ENCODE measurements at places on chromosomes 4 and X.

DNA sequence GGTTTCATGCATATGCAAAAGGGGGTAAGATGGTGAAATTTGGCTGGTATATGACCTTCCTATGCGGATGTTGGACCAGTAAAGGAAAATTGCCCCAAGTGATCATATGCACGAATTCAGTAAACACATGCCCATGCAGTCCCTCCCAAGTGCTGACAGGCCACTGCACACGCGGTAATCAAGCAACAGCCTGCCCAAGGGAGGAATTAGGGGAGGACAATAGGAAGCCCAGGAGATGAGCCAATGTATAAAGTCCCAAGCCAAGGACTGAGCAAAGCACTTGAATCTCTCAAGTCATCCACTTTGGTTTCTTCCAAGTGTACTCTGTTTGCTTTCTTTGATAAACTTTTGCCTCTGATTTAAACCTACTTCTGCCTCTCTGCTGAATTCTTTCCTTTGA is 21.1 kb downstream of the MAGEB16 start:
- DNase-seq, result no peak

- no peak for DNase-seq
Measured at GRCh38 chr4:85637778-85638177, 162.8 kb downstream of the ARHGAP24 start.

- DNase-seq, result no peak
Measured at GRCh38 chrX:110675886-110676285, 119.7 kb downstream of the CHRDL1 start.

DNA sequence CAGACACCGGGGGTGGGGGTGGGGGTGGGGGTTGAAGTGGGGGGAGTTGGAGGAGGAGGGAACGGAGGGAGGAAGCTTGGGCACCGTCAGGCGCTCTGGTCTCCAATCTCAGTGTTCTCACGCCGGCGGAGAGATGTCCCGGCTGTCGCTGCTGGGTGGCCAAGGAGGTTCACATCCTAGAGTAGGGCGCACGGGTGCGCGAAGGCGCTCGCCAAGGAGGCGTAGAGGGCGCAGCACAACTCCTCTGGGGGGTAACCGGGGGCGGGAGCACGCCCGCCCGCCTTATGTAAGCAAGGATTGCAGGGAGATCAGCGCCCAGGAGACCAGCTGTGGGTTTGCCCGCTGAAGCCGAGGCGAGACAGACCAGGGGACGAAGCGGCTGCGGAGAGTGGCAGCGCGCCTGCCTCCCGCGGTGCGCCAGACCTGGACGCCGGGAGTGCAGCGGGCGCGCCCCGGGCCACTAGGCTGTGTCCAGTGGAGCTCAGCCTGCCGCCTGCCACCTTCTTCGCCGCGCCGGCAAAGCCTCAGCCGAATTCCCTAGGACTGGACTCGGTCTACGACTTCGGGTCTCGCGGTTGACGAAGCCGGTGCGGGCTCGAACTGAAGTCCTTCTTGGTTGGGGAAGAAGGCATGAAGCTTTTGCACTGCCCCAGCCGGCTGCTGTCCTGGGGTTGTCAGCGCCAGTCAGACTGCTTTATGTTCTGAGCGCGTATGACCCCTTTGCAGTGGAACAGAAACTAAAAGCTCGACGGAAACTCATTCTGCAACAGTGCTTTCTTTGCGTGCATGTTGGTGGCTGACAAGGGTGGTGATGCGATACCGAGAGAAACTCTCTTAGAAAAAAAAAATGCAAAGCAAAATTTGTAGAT is 707 bp upstream of the UNC5C start:
- DNase-seq, result no peak

DNA sequence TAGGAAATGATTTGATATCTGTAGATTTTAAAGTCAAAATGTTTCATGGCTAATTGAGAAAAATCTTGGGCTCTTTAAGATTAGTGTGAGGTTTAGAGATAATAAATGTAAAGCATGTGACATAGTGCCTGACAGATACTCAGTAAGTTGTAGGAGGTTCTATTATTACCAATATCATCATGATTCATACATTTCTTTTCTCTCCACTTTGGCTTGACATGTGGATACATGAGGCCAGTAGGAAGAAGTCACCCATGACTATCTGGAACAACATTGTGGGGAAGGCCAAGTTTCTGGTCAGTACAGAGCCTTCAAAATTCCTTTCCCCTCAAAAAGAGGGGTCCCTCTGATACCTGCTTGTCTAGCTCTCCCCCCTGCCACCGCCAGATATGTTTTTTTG is 91.2 kb upstream of the SORBS2 start:
- no peak for DNase-seq

DNA sequence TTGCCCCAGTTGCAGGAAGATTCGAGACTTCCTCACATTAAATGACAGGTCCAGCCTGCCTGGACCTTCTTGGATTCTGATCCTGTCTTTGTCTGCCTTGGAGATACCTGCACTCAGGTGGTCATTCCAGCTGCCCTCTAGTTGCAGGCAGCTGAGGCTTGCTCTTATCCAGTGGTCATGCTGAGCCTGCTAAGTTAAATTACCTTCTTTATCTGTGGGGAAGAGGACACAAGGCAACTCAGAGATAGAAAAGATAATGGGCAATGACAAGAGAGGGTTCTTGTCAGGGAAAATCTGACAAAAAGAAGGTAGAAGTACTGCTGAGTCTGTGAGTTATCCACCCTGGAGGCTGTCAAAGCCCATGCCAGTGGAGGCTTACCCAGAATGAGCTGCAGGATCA is 401.4 kb downstream of the MID1IP1 start:
- DNase-seq, result no peak

DNA sequence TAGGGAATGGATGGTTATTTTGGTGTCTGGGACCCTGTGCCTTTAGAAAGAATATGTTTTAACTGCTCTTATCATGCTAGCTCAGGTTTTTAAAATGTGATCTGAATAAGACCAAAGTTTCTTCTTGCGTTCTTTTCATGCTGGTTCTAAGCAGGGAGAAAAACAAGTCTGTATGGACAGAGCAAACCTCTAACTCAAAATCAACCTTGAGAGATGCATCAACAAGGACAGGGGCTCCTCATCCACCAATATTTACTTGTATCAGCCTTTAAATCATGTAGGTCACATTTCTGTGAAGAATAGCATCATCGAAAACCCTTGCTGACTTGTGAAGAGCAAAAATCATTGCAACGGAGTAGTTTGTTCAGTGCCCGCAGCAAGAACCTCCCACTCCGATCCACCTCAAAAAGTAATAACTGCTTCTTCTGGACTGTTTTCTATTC is 1.2 kb downstream of the ATP10D start:
- no peak for DNase-seq

DNA sequence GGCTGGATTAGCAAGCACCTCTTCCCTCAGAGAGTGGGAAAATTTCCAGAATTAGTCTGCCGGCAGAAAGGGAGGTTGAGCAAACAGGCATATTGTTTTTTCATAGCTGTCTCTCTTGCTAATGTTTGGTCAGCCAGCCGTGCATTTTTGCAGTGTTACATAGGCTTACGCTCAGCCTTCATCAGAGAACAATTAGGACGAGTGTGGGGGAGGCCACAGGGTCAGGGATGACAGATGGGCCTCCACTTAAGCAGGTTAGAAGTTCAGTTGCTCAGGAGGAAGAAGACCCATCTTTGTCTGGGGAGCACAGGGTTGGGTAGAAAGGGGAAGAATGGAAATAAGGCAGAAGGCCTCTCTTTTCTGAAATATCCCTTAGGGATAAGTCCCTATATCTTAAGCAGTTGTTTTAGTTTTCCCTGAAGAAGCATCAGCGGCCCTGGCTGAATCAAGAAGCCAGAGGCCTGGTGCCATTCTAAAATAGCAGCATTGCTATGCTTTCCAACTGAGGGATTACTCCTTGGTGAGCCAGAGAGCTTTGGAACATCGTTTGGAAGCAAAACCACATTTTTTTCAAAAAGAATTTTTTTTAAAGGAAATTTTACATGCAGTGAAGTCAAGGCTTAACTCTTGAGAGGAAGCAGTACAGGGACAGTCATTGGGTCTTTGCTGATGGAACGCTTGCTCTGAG is 118.8 kb downstream of the SMIM20 start:
- no peak for DNase-seq

DNA sequence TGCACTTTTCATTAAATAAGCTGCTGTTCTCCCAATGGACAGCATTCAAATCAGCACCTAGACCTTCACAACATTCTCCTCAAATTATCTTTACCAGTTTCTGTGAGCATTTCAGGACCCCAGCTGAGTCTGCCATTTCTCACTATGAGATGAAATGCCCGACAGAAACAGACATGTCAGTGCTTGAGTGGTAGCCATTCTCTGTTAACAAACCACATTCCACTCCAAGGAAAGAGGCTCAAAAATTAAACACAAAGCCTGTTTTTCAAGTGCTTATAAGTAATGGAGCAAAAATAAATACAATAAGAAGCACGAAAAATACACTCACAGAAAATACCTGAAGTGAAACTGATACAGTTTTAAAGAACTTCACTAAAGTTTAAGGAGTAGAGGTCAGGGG is 320.2 kb upstream of the PRPS2 start:
- DNase-seq, result no peak

DNA sequence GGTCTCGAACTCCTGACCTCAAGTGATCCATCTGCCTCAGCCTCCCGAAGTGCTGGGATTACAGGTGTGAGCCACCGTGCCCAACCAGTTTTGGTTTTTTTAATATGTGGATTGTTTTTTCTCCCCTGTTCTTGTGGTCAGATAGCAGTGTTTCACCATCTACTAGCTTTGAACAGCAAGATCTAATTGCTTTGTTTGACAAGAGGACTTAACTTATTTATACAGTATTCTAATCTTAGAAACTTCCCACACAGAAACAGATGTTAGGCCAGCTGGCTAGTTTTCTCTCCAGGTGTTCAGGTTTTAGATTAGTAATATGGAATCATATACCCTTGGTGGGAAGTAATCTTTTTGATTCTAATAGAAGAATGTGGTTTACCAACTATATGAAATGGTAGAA is 12.9 kb downstream of the ING2 start:
- DNase-seq, result no peak

- DNase-seq, result no peak
Measured at GRCh38 chr4:45409536-45409935, 683.2 kb upstream of the GNPDA2 start.

- no peak for DNase-seq
Measured at GRCh38 chrX:47746446-47746845, 87.5 kb upstream of the UXT start.

DNA sequence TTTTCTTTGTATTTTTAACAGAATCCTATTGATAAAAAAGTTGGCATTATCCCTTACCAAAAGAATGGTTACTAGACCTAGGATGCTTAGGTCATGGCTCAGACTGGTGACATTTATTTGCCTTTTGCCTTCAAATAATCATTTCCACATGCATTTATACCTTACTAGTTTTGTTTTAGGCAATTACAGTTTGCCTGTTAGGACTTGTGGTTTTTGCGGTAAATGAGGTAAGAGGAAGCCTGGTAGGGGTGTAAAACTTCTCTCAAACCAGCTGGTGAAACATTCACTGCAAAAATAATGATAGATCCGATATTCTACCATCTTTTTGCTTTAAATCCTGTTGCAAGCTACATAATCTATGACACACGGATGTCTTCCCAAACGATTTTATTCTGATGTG is 12.1 kb downstream of the LAMP2 start:
- DNase-seq, result no peak

GRCh38 chrX:53445977-53446376 is 11.8 kb upstream of the HSD17B10 start:
- DNase-seq, result no peak

DNA sequence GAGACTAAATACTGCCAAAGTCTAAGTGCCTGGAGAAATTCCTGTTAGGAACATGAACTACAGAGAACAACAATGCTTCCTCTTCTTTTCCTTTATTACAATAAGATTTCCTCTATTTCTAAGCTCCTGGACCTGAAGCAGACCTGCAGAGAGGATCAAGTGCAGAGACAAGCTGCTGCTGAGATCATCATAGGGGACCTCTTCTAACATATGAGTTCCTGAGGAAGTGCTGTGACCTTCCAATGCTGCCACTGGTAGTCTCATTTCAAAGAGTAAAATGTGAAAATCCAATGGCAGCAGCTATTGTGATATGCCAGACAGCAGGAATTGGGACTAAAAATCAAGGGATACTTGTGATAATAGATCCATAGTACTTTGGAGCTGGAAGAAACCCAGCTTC is 28.0 kb downstream of the CCNG2 start:
- no peak for DNase-seq

GRCh38 chrX:72716766-72717165 is 2.7 kb upstream of the PHKA1 start:
- no peak for DNase-seq

DNA sequence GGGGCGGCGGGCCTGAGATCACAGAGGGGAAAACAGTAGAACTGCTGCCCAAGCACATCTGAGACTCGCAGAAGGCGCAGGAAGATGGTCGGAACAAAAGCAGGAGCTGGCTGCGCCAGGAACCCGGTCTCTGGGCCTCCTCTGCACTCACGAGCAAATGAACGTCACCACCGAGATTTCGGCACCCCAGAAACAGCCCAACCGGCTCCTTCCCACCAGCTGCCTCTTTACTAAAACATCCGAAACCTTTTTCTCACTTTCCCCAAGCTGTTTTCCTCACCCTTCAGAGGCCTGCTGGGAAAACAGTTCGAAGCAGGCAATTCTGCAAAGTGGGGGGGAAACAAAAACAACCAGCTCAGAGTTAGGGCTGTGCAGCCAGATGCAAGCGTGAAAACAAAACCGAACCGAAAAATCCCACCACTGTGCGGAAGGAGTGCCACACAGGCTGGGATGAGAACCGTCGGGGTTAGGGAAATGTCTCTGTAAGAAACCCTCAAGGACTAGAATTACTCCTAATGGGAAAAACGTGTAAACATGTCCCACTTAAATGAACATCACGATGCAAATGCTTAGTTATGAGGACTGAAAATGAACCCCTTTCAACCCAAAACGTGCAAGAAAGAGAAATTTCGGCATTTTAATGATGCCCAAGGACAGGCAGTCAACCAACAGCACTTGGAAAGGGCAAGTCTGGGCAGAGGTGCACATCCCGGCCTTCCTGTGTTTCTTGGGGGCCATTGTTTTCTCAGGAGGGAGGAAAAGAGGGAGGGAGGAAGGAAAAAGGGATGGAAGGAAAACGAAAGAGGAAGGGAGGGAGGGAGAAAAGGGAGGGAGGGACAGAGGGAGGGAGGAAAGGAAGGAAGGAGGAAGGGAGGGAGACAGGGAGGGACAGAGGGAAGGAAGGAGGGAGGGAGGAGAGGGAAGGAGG is 15.8 kb downstream of the DHRSX start:
- DNase-seq, result no peak

GRCh38 chr4:104577405-104577804 is 82.7 kb upstream of the CXXC4 start:
- DNase-seq, result no peak

GRCh38 chr4:25827897-25828296 is 34.9 kb downstream of the SEL1L3 start:
- DNase-seq, result no peak

DNA sequence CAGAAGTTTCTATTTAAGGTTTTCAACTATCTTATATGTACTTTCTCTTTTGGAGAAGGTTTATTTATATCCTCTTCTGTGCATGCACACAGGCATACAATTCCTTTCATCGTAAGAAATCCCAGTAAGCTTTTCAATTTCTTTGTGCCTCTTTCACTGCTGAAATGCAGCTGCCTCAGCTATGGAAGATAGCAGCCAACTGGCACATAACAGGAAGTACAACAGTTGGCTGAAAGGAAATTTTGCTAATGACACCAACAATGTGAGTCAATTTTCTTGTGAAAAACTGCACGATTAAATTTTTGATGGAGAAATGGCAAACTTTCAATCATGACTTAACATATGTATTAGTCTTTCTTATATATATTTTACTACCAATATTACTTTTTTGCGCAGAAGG is 74.5 kb upstream of the PAQR3 start:
- no peak for DNase-seq
